ENCODE measurements at places on chromosomes 5 and 9.

- no peak for DNase-seq
Observed at GRCh38 chr9:8732367-8733075, 932.9 kb upstream of the DMAC1 start.

DNA sequence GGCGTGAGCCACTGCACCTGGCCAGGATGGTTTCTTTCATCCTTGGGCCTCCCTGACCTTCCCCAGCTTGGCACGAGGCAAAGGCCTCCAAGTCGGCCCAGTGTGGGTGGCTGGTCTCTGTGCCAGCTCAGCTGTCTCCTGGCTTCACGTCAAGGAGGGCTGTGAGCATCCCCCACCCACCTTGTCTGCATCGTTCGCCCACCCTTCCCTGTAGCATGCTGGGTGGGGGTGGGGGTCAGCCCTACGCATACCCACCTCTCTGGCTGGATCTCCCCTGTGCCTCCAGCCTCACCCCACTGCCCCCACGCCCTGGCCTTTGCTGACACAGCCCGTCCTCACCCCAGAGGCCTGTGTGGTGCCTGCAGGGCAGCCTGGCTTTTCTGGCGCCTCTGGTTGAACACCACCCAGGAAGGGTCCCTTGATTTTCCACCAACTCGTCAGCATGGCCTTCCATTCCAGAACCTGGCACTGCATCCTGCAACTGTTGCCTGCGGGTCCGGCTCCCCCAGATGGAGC, 8.8 kb upstream of the WDR5 start:
- no peak for DNase-seq

- DNase-seq, result no peak
Observed at GRCh38 chr5:161934486-161934885, 86.6 kb downstream of the GABRA1 start.

DNA sequence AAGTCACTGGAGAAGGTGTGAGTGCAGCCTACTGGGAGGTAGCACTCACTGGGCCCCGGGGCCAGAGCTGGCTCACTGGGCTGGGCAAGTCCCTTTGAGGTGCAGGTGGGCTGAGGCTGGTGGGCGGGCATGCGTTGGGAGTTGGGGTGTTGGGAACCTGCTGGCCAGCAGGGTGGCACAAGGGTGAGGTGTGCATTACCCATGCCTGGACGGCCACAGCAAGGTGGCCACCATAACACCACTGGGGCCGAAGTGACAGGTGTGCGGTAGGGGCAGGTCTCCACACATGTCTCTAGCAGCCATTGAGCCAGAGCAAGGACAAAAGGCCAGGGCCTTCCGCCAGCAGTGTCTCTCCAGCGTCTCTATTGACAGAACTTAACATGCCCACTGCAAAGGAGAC, 22.6 kb downstream of the PRRT1B start:
- no peak for DNase-seq

DNA sequence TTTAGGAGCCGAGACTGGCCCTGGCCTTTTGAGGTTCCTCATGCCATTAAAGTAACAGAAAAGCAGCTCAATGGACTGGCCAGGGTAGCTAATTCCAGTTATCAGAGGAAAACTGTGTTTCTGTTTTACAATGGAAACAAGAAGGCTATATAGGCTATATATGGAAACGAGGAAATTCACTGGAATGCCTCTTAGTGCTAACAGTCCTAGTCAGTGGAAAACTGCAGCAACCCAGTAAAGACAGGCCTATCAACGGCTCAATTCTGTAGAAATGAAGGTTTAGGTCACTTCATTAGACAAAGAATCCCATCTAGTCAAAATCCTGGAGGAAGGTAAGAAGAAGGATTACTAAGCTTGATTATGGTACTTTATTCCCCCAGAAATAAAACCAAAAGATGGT, 3.2 kb upstream of the TICAM2 start:
- no peak for DNase-seq

GRCh38 chr9:123237220-123237619, 31.2 kb downstream of the STRBP start:
- DNase-seq, result no peak

DNA sequence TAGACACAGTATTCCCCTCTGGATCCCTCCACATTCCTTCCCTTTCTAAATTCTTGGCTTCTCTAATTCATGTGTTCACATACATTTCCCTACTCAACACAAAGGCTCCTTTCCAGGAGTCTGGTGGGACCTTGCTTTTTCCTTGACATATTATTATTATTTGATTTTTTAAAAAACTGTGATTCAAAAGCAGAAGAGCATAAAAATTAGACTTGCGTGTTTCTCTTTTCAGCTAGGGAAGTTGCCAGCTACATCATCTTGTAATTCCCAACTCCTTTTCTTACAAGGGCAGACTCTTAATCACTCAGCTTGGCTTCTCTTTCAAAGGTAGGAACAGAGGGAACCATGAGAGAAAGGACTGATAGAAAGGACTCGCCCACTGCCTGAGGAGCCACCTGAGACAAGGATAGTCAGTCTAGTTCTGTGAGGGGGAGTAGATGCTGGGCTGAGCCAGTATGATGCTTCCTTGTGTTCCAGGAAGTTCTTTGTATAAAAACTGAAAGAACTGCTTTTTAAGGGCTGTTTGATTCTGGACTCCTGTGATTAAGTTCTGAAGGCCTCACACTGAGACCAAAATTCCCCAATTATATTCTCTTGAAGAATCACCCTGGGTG, 51.0 kb upstream of the DPYSL3 start:
- no peak for DNase-seq

- no peak for DNase-seq
Observed at GRCh38 chr5:88872971-88873370, 10.0 kb downstream of the MEF2C start.

DNA sequence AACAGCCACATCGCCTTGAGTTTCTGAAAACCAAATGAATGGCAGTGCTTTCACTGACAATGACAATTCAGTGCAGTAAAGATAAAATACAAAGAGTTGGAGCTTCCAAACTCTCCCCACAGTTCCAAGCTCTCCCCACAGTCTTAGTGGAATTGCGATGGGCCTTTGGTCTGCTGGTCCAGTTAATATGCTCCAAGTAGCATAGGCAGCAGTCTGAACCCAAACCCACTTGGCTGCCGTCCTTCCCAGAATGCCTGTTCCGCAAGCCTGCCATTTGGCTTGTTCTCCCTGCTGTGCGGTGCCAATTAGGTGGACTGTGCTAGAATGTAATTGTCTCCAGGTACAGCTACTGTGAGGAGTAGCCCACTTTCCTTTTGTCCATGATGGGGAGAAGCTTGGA, 250.1 kb downstream of the GOLPH3 start:
- no peak for DNase-seq

DNA sequence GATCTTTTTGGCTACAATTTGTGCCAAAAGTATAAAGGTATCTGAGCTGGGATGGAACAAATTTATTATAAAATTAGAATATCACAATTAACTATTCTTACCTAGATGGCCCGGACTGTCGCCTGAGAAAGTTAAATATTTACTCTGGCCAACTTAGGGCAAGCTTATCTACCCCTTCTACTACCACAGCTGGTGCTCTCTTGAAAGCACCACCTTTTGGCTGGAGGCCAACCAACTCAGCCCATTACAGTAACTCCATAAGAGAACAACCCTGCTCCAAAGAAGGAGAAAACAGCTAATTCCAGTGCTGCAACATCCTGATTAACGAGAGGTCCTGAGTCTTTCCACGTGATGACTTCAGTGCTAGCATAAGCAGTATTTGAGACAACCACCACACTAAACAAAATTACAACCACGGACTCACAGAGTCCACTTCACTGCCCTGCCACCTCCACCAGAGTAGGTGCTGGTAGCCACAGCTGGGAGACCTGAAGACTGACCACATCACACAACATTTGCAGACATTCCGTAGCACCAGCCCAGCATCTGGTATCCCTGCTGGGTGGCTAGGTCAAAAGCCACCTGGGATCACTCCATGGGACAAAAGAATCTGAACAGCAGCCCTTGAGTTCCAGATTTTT, 43.2 kb downstream of the RGMB start:
- DNase-seq, result no peak

DNA sequence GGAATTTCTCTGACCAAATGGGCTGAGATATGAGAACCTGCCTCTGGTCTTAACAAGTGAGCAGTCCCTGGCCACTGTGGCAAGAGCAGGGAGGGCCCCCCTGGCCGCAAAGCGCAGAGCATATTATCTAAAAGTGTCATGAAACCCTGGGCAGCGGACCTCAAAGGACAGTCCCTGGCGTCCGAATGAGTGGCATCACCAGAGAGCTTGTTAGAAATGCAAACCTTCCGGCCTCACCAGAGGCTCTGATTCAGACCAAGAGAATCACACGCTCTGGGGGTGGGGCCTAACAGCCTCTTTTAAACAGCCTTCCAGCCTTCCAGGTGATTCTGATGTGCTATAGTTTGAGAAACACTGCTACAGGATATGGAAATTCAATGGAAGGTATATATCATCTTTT, 10.9 kb downstream of the PTPN3 start:
- DNase-seq, result no peak

GRCh38 chr9:136742591-136743391, at the start of gene LCN10:
LCN10 (minus strand) TSS chr9:136742940; CDS start chr9:136742903, 37 bp downstream.
- DNase-seq, result no peak

- DNase-seq, result no peak
Observed at GRCh38 chr5:122259995-122260394, 52.0 kb upstream of the SNCAIP start.

DNA sequence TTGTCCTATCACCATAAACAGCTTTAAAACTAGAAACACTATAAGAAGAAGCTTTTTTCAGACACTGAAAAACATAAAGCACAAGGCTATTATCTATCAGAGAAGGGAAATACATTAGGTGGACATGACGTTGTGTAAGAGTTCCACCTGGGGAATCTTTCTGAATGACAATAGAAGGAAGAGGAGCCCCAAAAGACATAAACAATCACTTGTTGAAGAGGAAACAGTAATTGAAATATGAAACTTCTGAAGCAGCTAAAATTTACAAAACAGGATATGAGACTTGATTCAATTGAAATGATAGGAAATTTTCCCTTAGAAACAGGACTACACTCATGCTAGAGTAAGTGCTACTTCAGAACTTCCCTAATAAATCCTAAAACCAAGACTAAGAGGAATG, 933.6 kb downstream of the EFNA5 start:
- no peak for DNase-seq

- no peak for DNase-seq
Observed at GRCh38 chr9:128481561-128481960, 23.0 kb upstream of the GLE1 start.

GRCh38 chr5:144451187-144451973, 280.7 kb downstream of the KCTD16 start:
- DNase-seq, result no peak

DNA sequence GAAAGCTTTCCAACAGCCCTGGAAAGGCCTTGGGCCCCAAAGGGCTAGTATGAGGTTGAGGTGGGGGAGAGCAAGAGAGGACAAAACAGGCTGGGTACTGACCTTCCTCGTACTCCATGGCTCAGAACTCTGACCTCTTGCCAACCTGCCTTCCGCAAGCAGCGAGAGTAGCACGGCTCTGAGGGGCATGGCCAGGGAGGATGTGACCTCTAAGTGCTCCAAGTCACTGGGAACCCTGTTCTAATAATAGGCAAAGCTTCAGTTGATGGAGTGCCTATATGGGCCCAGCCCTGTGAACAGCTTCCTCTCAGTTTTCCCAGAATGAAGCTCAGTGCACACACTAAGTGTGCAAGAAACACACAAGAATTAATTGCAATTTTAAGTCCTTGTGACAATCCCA, 127.6 kb upstream of the GABRP start:
- DNase-seq, result no peak

GRCh38 chr5:90558344-90559192, at the start of gene ADGRV1:
ADGRV1 (plus strand) TSS chr5:90558797; CDS start chr5:90558896, 99 bp downstream.
- no peak for DNase-seq

- DNase-seq, result no peak
Observed at GRCh38 chr5:95178046-95178651, 106.7 kb downstream of the MCTP1 start.

- no peak for DNase-seq
Observed at GRCh38 chr5:34790069-34790468, 48.9 kb upstream of the TTC23L start.

- no peak for DNase-seq
Observed at GRCh38 chr9:31983895-31984294, 400.5 kb upstream of the ACO1 start.

DNA sequence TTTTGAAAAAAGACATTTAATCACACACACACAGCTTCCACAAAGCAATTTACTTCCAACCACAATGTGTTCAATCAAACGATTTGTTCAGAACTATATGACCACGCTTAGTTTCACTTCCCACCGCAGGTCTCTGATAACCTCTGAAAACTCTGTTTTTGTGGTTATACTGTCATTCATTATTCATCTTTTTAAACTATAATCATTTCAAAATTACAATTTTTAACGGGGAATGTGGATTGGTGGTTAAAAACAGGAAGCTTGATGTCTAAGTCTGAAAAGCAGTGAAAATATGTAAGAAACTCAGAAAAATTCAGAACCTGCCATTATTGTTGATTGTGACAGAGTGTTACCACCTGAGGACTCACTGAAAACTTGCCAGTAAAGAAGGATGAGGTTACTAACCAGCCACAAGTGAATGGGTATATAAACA, 12.7 kb upstream of the TMEM174 start:
- no peak for DNase-seq

DNA sequence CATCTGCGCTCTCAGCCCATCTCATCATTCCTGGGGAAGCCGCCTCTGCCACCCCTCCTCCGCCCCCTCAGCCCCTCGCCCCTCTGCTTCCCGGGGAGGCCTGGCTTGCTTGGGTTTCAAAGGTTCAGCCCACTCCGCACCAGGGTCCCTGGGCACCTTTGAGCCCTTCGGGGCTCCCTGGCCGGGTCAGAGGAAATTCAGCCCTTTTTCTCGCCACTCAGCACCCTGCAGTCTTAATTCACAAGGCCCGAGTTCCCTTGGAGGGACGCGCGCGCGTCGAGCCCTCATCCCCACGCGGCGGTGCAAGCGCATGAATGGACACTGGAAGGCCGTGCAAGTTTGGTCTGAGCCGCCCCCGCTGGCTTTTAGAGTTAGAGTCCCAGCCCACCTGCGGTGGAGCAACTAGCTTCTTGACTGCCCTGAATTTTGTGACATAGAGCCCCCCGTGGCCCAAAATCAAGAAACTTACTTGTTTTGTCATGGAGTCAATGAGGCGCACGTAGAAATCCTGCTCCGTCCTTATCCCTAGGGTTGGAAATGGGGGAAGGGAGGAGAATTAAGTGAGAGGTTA, 4.5 kb downstream of the EBF1 start:
- DNase-seq, result no peak

DNA sequence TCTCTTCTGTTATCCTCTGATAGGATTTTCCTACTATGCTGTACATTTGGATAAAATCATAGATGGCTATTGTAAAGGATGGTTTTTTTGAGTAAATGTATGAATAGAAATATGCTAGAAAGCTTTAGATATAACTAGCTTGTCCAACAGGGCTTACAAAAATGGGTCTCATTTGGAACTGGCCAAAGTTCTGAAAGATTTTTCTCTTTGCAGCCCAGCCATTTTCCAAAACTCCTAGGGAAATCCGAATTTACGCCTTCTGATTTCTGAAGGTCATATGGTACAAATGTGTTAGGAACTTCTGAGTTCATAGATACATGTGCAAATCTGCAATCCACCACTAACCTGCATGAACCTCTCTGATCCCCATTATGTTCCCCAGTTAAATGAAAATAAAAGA, 603.9 kb upstream of the C9orf72 start:
- DNase-seq, result no peak

GRCh38 chr5:114948363-114948762, 221.3 kb downstream of the TRIM36 start:
- no peak for DNase-seq

Measured in effector CD4-positive, alpha-beta T cell (primary cell).